NCI-H1105 treated with DMSO at 0.1 percent for 48 hours (cell line): ENCODE measurements at places on chromosomes 6 and 20.

- peak; percentile 4 for DNase-seq
Measured at GRCh38 chr6:116447052-116447451, 14.1 kb upstream of the CALHM6 start.

- no peak for DNase-seq
Measured at GRCh38 chr6:44730771-44731391, 343.4 kb downstream of the CDC5L start.

GRCh38 chr20:40056171-40056570, 632.9 kb downstream of the MAFB start:
- no peak for DNase-seq

- DNase-seq, result no peak
Measured at GRCh38 chr6:39416728-39417127, 94.2 kb upstream of the KCNK16 start.

- DNase-seq, result no peak
Measured at GRCh38 chr6:12009180-12009685, 2.9 kb upstream of the HIVEP1 start.

- no peak for DNase-seq
Measured at GRCh38 chr6:70538376-70538775, 28.4 kb upstream of the SDHAF4 start.

DNA sequence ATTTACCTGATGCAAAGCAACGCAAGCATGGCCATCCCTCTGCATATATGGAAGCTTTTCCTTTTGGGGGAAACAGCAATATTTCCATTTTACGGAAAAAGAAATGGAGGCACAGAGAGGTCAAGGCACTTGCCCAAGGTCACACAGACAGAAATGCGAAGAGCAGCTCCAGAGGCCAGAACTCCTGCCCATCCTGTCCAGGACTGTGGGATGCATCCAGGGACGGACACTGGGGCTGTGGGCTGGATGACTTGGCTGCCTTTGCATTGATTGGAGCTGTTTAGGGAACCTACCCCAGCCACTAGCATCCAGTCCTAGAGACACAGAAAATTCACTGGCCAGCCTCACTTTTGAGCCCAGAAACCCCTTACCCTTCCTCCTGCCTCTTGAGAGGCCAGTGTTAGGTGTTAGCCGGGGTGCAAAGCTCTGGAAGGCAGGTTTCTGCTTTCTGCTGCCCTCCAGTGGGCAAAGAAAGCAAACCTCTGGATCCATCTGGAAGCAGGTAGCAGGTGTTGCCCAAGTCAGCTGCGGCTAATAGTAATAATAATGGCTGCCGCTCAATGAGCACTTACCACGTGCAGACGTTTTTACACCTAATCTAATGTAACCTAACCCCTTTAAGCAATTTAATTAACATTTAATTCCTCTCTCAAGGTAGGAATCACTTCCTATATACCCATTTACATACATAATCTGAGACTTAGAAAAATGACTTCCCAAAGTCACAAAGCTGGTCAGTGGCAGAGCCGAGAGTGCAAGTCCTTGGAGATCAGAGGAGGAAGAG, 31.7 kb upstream of the CCN5 start:
- peak; percentile 82 for DNase-seq

DNA sequence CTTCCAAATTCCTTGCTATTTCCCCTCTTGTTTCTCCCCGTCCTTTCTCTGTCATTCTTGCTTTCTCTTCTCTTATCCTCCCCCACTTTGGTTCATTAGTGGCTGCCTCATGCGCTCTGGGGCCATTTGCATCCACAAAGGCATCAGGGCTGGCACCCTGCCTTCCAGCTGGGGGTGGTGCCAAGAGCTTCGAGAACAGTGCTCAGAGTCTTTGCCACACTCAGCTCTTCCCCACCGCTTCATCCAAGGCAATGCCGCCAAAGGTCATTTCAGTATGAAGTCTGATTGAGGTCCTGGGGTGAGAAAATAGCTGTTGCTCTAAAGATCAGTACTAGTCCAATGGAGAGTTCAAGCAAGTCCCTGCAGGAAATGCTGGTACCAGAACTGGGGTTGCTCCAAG, 22.7 kb downstream of the OLIG3 start:
- peak; percentile 9 for DNase-seq

DNA sequence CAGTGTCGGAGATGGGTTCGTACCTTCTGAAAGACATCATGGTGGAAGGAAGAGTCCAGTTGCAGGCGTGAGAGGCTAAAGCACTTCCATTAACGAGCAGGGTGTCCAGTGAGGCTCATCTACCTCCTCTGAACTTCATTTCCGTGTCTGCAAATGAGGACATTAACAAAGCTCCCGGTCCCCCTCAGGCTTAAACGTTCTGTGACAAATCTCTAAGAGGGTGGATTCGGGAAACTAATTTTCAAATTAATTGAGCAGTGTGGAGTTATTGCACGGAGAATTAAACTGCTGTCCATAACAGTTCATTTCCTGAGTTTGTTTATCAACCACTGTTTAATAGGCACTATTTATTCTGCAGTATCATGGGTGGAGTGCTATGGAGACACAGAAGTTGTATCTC, 68.2 kb downstream of the TRMT6 start:
- no peak for DNase-seq

DNA sequence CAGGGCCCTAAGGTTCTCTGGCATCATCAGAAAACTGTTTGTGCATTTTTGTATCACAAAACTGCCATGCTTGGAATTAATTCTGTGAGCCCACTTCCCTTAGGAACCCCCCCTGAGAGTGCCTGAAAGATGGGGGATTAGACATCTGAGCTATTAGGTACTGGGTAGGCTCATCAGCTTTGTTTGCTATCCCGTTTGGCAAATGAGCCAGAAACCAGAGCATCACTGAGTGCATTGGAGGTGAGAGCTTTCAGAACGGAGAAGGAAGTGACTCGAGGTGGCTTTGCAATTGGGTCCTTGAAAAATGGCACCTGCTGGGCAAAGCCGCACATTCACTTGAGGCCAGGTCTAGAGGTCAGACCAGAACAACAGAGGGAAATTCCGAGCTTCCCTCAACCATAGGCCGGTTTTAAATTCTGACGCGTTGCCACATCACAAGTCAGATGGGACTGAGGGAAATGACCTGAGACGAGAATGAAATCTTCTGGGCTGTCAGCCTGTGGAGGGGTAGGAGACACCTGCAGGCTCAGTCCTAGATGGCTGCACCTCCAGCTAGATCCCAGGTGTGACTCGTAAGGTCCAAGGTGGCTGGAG, 8.4 kb upstream of the GLP1R start:
- DNase-seq, result no peak

GRCh38 chr6:6407071-6407741, 86.7 kb upstream of the F13A1 start:
- DNase-seq, result no peak

GRCh38 chr6:3414327-3415081, 42.3 kb downstream of the SLC22A23 start:
- no peak for DNase-seq

DNA sequence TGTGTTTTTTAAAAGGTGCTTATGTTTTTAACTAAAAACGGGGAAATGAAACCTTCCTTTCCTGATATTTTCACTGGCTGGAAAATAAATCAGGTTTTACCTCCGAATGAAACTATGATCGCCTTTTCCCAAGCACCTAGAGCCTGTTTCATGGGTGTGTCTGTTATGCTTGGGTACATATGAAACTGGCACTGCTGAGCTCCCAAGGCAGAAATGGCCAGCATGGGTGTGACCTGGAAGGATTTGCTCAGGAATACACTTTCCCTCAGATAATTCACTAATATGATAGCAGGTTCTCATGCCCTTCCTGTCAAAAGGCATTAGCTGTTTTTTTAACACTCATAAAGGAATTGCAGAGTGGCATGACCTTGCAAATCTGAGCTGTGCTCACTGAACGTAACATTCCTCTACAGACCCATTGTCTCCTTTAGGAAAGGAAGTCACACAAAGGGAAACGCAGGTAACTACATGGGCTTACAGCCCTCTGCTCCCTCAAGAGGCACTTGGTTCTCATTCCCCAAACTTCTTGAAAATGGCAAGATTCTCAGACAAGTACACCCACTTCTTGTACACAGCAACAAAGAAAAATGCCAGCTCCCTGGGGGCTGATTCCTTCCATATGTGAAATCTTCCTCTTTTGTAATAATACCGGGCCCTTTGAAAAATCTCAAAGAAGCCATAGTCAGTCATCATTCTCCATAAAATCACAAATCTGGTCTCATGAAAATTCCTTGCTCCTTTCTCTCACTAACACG, 72.7 kb downstream of the METTL24 start:
- DNase-seq, result no peak

- no peak for DNase-seq
Measured at GRCh38 chr6:68040312-68040778, 594.7 kb upstream of the ADGRB3 start.

DNA sequence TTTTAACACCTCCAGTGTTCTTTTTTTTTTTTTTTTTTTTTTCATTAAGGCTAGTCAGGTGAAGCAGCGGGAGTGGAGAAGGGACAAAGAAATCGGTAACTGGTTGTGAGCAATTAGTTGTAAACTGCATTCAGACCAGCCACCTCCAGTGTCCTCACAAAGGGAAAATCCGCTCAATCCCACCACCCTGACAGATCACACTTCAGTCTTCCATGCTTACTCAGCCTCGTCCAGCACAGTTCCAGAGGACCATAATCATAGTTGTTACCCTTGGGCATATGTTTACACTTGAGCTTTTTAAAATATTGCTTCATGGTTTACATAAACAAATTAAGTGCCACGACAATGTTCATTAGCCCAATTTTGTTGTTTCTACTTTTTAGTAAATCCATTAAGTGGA, 10.2 kb downstream of the DYNLRB1 start:
- DNase-seq, result no peak

DNA sequence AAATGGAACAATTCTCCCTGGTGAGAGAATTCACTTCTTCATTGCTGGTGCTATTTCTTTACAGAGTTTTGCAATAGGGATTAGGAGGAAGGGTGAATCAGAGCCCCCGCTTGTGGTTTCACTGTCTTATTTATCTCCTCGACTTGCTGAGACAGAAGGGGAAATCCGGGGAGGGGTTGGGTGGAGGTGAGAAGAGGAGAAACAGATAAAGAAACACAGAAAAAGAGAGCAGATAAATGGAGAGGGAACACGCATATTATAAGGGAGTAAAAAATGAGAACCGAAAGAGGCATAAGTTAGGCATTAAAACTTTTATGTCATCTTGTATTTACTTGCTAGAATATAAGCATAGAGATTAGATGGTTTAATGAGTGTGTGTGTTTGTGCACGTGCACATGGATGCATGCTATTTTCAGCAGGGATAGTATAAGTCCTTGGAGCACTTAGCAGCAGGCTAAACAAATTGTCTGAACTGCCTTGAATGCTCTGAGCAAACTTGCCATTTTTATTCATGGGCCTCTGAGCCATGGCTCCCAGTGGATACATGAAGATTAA, 105.0 kb downstream of the OLIG3 start:
- no peak for DNase-seq

GRCh38 chr20:58366866-58367265, 22.2 kb upstream of the VAPB start:
- no peak for DNase-seq

GRCh38 chr6:23630726-23631635, 495.0 kb upstream of the NRSN1 start:
- peak; percentile 82 for DNase-seq

DNA sequence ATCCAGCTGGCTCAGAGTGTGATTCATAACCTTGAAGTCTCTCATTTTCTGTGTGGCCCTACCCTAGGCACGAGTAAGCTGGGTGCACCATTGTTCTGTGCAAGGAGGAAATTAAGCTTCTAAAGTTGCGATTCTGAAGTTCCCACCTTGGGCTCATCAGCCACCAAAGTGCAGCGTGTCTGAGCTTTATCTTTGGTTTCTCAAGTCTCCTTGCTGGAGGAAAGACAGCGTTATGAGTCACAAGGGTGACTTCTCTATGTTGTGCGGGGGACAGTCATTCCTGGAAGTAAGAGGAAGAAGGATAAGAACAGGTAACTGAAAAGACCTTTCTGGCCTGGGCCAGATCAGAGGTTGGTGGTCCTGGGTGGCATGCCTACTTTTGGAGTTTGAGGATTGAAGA, 16.8 kb downstream of the MRAP2 start:
- DNase-seq, result no peak

- DNase-seq, result no peak
Measured at GRCh38 chr6:71279740-71280139, 8.9 kb upstream of the OGFRL1 start.

GRCh38 chr6:40753048-40753447, 165.9 kb upstream of the LRFN2 start:
- no peak for DNase-seq

DNA sequence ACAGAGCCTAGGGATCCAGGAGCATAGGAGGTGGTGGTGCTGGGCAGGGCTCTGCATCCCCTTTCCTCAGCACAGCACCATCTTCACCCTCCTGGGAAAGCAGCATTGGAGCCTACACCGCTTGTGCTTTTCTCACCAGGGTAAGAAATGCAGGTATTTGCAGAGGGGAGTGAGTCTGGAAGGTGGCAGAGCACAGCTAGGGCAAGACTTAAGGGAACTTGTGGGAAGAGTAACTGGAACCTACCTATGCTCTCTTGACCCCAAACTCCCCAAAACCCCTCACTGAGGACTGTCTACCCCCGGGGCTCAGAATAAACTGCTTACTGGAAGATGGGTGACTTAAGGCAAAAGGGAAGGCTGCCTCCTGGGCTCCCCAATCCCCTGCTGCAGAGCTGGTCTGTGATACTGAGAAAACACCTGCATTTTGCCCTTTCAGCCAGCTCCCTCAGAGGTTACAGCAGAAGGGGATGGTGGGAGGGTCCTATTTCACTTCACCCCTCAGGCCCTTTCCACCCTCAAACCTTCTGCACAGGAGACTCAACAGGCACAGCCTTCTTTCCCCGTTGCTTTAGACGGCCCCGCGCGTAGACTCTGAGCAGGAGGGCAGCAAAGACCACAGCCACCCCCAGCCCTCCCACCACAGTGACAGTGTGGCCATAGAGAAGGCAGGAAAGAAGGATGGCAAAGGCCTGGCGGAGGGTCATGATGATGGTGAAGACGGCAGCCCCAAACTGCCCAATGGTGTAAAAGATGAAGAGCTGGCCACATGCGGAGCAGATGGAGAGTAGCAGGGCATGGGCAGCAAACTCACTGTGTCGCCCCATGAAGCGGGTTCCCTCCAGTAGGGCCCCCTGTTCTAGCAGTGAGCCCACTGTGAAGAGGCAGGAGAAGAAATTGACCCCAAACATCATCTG, 2.9 kb downstream of the SLC35B2 start:
- no peak for DNase-seq

DNA sequence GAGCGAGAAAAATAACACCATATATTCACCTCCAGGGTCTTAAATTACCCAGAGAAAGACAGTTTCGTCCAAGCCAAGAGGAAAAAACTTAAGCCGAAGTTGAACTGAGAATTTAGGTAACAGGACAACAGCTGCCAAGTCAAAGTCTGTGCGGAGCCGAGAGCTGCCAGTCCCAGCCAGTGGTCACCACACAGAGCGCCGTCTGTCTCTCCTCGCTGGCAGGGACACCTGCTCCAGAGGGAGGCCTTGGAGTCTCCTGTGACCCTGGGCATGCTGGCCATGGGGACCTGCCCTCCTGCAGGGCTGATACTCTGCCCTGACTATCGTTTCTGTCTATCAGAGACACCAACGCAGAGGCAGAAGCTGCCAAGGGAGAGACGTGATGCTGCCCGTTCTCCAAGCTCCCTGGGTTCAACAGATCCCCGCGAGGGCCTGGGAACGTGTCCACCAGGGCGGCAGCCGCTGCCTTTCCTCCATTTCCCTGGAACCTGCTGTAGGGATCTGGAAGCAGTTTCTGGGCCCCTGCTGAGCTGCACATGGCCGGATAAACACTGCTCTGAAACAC, 341.3 kb downstream of the SMOC2 start:
- no peak for DNase-seq
